DND-41 (cell line): ENCODE measurements at places on chromosomes 16 and 17.

GRCh38 chr17:42928714-42929496, 28.3 kb downstream of the G6PC1 start:
- DNase-seq = peak; percentile 19

DNA sequence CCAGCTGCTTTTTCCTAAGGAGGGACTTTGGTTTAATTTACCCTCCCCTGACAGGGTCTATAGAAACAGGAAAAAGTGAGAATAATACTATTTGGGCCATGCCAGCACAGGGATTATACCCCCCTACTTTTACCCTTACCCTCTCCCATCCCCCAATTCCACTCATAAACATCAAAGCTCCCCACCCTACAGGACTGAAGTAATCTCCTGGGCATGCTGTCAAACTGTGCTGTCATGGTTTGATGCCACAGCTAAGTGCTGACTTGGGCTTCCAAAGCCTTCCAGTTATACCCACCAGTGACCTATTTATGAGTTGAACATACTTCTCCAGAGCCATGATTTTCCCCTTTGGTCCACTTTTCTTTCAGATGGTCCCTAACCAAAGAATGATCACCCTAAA, 12.8 kb downstream of the PHF12 start:
- no peak for DNase-seq

- DNase-seq = no peak
Observed at GRCh38 chr17:36197387-36197703, 787 bp upstream of the CCL3L1 start.

DNA sequence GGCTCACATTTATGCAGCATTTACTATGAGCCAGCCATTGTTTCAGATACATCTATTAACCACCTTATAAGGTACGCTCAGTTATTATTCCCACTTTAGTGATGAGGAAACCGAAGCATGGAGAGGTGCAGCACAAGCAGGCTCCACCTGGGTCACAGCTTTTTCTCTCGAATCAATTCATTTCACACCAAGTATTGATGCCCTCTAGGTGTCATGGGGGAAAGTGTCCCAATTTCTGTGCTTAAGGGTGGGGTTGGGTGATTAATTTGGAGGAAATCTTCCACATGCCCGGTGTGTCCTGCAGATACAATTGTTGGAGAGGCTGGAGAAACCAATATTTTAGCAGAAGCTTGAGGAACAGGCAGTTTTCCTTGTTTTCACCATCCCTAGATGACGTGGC, 62.7 kb upstream of the DNAJA2 start:
- no peak for DNase-seq

DNA sequence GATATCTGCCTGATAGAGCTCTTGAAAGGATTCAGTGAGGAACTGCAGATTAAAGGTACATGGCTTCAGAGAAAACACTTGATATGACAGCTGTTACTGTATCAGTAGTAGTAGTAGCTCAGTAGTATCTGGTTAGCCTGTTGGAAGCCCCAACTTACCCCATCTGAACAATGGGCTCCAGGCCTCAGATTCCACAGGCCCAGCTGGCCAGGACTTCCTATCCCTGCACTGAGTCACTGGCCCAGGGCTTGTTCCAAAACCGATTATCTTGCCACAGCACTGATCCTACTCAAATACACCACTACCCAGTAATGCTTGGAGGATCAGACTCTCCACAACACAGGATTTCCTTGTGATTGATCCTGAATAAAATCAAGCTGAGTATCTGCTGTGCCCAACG, 32.6 kb downstream of the DCUN1D3 start:
- no peak for DNase-seq

- DNase-seq = no peak
Observed at GRCh38 chr17:33120103-33120502, 128.5 kb downstream of the SPACA3 start.

DNA sequence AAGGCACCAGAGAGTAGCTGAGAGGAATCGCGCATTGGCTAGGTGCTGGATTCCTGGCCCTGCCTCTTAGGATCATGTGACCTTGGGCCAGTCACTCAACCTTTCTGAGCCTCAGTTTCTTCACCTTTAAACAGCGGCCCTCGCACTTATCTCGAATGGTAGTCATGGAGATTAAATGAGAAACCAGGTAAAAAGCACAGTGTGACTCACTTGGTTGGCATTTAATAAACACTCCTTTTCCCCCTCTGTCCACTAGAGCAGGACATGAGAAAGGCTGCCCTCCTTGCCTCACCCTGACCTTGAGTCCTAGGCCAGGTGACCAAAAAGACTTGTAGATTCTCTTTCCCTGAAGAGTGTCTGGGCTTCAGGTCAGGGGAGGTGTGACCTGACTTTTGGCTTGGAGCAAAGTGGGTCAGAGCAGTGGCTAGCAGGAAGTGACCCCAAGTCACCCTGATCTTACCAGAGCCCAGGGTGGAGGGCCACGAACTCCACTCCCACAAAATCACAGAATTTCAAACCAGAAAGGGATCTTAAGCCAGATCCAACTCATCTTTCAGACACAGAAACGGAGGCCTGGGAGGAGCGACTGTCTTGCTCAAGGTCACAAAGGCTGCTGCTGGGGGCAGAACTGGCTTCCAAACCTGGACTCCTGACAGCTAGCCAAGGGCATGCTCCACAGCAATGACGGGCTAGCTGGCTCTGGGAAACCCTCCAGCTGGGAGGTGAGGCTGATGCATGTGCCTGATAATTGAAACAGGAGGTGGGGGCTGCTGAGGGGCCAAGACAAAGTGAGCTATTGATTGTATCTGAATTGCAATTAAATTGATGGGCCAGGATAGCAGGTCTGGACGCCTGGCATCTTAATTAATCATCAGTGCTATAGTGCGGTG, 65.2 kb downstream of the PIPOX start:
- no peak for DNase-seq

GRCh38 chr16:56938664-56939513, 6.9 kb downstream of the HERPUD1 start:
- DNase-seq = no peak

- no peak for DNase-seq
Observed at GRCh38 chr16:12113523-12114345, 137.2 kb downstream of the SNX29 start.

- DNase-seq = no peak
Observed at GRCh38 chr17:64264891-64265290, 1.8 kb upstream of the TEX2 start.

GRCh38 chr17:50462446-50462845, 6.2 kb downstream of the CHAD start:
- no peak for DNase-seq

DNA sequence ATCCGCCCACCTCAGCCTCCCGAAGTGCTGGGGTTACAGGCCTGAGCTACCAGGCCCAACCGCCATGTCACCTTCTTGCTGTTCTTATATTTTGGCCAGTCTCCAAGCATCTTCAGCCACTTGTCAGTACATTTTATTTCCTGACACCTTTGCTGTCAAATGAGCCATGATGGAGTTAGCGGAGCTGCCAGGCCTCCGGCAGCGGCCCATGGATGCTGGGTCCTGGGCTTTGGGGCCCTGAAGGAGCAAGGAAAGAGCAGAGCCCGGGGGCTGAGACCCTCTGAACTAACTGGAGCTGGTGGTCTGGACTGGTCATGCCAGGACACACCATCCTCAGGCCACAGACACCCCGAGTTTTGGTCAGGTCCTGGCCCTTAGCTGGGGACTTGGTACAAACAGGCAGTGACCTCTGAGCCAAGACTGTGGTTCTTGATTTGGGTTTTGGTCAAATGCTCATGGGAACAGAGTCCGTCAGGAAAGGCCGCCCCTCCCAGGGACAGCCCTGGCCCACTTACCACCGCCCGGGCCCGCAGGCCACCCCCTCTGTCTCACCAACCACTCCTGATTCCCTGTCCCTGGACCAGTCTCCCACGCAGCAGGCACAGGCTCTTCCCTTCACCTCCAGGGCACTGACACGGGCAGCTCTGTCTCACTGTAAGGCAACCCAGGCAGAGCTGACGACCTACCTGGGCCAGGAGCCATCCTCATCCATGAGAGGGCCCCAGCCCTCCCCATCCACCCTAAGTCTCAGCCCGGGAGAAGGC, 42.0 kb downstream of the TNFRSF13B start:
- DNase-seq = no peak

GRCh38 chr16:25256695-25257469, 763 bp downstream of the ZKSCAN2 start:
- DNase-seq = peak; percentile 26

- DNase-seq = no peak
Observed at GRCh38 chr17:31573861-31574260, 182.4 kb downstream of the RAB11FIP4 start.

GRCh38 chr17:78822552-78822951, 18.1 kb downstream of the USP36 start:
- DNase-seq = no peak

GRCh38 chr16:75192606-75193264, 14.2 kb downstream of the CTRB2 start:
- no peak for DNase-seq
